GM23248 (cell line): ENCODE measurements at places on chromosomes 4 and X. TPM values are rescaled to one million over a fixed set of nuclear protein-coding genes. Genes with fewer than 3 reads are reported as not detected.

DNA sequence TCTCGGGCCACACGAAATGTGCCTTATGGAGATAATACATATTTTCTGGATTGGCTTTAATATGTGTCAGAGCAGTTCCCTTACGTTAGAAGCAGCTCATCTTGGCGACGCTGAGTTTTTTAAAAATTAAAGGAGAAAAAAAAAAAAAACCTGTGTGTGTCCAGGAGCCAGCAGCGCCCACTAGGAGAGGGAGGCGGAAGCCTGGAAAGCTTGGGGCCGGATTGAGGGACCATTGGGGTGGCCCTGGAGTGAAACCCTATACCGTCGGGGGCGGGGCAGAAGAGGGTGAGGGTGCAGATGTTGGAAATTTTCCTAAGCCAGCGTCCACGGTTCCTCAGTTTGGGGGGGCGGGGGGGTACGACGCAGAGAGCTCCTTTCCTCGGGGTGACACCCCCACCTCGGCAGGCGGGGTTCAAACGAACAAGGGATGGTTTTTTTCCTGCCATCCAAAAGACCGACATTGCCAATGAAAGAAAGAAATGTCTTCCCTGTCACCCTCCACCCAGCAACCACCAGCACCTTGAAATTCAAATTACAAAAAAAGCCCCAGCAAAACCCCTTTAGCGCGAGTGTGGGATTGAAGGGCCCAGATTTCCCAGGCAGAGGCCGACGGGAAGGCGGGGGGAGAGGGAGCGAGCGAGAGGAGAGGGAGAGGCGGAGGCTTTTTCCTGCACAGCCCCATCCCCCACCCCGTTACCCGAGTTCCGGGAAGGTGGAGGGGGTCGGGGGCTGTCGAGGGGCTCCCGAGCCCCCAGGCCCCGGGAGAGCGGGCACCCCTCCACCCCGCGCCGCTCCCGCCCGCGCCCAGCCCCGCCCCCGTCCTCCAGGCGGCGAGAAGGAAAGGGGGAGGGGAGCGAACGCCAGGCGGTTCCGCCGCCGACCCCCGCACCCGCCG, 859 bp downstream of the SMARCA1 start:
- DNase-seq, result peak; percentile 81

DNA sequence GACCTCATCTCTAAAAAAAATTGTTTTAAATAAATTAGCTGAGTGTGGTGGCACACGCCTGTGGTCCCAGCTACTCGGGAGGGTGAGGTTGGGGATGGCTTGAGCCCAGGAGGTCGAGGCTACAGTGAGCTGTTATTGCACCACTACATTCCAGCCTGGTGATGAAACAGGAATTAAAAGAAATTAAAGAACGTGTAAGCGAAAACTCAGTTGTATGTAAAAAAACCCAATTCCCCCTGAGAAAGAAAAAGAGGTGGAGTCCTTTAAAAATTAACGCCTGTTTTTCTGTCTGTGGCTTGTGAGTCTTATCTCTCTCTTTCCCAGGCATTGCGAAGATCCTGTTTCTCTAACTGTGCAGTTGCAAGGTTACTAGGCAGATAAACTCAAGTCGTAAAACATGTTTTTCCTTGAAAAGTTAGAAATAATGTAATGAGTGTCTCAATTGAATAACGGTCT, 22.1 kb downstream of the EPGN start:
- no peak for DNase-seq

The TRPC3 gene
- 0.22 TPM in 1 of 2 replicates, not detected in the other for total RNA-seq

- DNase-seq, result no peak
Observed at GRCh38 chr4:124790471-124790870, 77.9 kb upstream of the ANKRD50 start.

The NLRP2B gene
- not detected in 2 replicates for total RNA-seq
